ENCODE measurements at places on chromosomes 6 and 20. TPM values are rescaled to one million over a fixed set of nuclear protein-coding genes. Genes with fewer than 3 reads are reported as not detected.

Gene RFX6
- not detected for total RNA-seq

Gene CST8
- not detected for total RNA-seq

Gene SCRT2
- total RNA-seq, result not detected

Gene ARHGAP40
- 0.87 TPM for total RNA-seq

Gene LAMA5
- total RNA-seq, result 180 TPM

Gene F13A1
- not detected for total RNA-seq

Gene EIF2S2
- 98.2 TPM for total RNA-seq

Gene OPN5
- not detected for total RNA-seq

Gene C2
- total RNA-seq, result not detected

Gene WFDC5
- total RNA-seq, result not detected

Gene TMEM170B
- total RNA-seq, result 1.1 TPM

Gene RUNX2
- total RNA-seq, result not detected

Gene C6orf141
- total RNA-seq, result 10.6 TPM

Gene LGSN
- not detected for total RNA-seq
